Aorta (tissue), 5 donors: ENCODE measurements at places on chromosomes 12 and 14. TPM values are rescaled to one million over a fixed set of nuclear protein-coding genes. Genes with fewer than 3 reads are reported as not detected.

Gene GZMB
- 2.6 TPM for polyA plus RNA-seq

Gene NCAPD2
- 13.2 TPM for polyA plus RNA-seq

Gene DDX51
- 32.4 TPM for polyA plus RNA-seq

Gene C12orf42
- not detected for polyA plus RNA-seq

Gene PLCZ1
- polyA plus RNA-seq, result not detected

Gene SCN8A
- under 0.01 TPM for polyA plus RNA-seq

Gene KRT72
- not detected for polyA plus RNA-seq

Gene RNASE3
- not detected for polyA plus RNA-seq

Gene C14orf180
- polyA plus RNA-seq, result not detected

Gene SLC7A7
- 15.4 TPM for polyA plus RNA-seq

Gene MYF5
- not detected for polyA plus RNA-seq

GRCh38 chr12:47097276-47097896, 17.6 kb upstream of the AMIGO2 start:
- H3K36me3 ChIP-seq, result no peaks in the 10 kb centered on the region
- H3K27ac ChIP-seq, result peak overlapping the region; percentile 53
- no peak for DNase-seq
- no peak overlapping the region for H3K4me3 ChIP-seq

DNA sequence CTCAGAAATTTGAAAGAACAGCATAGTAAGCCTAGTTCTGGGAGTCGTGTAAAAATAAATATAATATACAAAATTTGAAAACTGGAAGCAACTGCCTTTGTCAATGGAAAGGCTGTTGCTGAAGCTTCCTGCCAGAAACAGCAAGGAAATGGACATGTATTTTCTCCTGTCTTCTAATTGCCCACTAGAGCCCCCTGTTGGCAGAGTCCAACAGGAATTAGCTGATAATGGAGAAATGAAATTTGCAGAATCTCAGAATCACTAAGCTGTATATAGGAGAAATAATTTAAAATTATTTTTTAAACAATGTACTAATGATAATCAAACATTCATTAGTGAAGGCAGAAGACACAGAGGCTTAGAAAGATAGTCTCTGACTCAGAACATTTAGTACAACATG, 414.8 kb downstream of the SLC6A15 start:
- no peaks in the 10 kb centered on the region for H3K4me1 ChIP-seq
- no peak for DNase-seq
- no peaks in the 10 kb centered on the region for H3K36me3 ChIP-seq
- no peak overlapping the region for H3K4me3 ChIP-seq

- H3K27me3 ChIP-seq, result no peaks in the 10 kb centered on the region
- no peak for DNase-seq
- H3K4me3 ChIP-seq, result no peak overlapping the region
- no peaks in the 10 kb centered on the region for H3K36me3 ChIP-seq
These were observed 6.9 kb downstream of the GALNT4 start for GRCh38 chr12:89517720-89518119.

DNA sequence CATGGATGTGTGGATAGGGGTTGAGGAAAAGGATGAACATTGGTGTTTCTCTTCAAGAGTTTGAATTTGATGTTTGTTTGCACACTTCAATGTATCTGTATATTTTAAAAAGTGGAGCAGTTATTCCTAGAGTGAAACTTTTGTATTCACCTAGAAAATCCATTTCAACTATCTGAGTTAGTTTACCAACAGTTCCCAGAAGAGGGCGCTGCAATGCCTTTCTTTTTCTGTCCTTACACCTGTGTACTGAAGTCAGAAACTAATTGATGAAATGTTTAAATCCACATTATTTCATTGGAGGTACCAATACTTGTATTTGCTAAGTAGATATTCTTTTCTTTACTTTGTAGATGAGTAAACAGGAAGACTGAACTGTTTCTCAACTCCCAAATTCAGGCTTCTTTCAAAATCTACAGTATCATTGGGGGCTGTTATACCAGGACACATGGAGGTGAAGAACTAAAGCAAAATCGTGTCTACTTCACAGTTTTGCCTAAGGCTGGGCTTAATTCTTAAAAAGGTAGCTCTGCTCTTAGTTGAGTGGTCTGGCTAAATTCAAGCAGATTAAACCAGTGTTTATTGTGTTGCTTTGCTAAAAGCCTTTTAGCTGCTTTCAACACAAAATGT, 26.6 kb upstream of the KLRB1 start:
- no peak for DNase-seq
- H3K4me1 ChIP-seq, result no peaks in the 10 kb centered on the region
- H3K4me3 ChIP-seq, result no peak overlapping the region
- H3K27ac ChIP-seq, result no peak overlapping the region

DNA sequence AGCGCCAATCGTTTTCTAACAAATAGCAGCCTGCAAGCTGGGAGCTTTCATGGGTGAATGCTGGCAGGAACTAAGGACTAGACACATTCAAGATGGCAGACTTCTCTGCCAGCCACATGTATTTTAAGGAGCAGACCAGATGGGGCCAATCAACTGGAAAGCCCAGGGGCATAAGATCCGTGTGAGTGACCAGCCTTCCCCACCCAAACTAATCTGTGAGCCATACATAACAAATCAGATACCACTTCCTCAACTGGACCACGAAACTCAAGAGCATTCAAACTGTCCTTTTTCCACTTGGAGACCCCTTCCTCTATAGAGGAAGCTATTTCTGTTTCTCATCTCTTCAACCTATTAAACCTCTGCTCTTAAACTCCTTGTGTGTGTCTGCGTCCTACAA, 9.7 kb downstream of the TCL1B start:
- no peak for DNase-seq
- no peak overlapping the region for H3K4me3 ChIP-seq
- no peak overlapping the region for H3K27ac ChIP-seq
- no peaks in the 10 kb centered on the region for H3K27me3 ChIP-seq
- H3K36me3 ChIP-seq, result no peaks in the 10 kb centered on the region
- H3K4me1 ChIP-seq, result no peaks in the 10 kb centered on the region

- H3K4me3 ChIP-seq, result no peak overlapping the region
- no peak for DNase-seq
- no peak overlapping the region for H3K27ac ChIP-seq
- no peaks in the 10 kb centered on the region for H3K27me3 ChIP-seq
These were observed 249.7 kb downstream of the FOXG1 start for GRCh38 chr14:29016050-29016900.

GRCh38 chr12:71636704-71637115, 26.9 kb downstream of the ZFC3H1 start:
- peaks cover 2% of the 10 kb centered on the region for H3K36me3 ChIP-seq
- H3K27me3 ChIP-seq, result no peaks in the 10 kb centered on the region
- H3K4me1 ChIP-seq, result no peaks in the 10 kb centered on the region

GRCh38 chr12:104555648-104556047, 98.9 kb downstream of the CHST11 start:
- no peak overlapping the region for H3K4me3 ChIP-seq
- no peaks in the 10 kb centered on the region for H3K27me3 ChIP-seq
- H3K36me3 ChIP-seq, result no peaks in the 10 kb centered on the region

- H3K27me3 ChIP-seq, result no peaks in the 10 kb centered on the region
- no peak for DNase-seq
- no peak overlapping the region for H3K27ac ChIP-seq
- H3K4me1 ChIP-seq, result no peaks in the 10 kb centered on the region
- no peaks in the 10 kb centered on the region for H3K36me3 ChIP-seq
These were observed 24.9 kb downstream of the CRACR2A start for GRCh38 chr12:3727877-3728632.

- no peak for DNase-seq
- H3K27me3 ChIP-seq, result no peaks in the 10 kb centered on the region
- H3K4me3 ChIP-seq, result no peak overlapping the region
- H3K27ac ChIP-seq, result no peak overlapping the region
- H3K4me1 ChIP-seq, result peaks cover 1% of the 10 kb centered on the region
These were observed 161.8 kb downstream of the SRGAP1 start for GRCh38 chr12:64006211-64006825.

GRCh38 chr12:29795715-29796114, 12.0 kb upstream of the TMTC1 start:
- peaks cover 4% of the 10 kb centered on the region for H3K4me1 ChIP-seq
- DNase-seq, result no peak
- no peaks in the 10 kb centered on the region for H3K27me3 ChIP-seq
- H3K27ac ChIP-seq, result no peak overlapping the region
- no peak overlapping the region for H3K4me3 ChIP-seq
- H3K36me3 ChIP-seq, result no peaks in the 10 kb centered on the region

GRCh38 chr14:104494483-104494882, 85.1 kb upstream of the C14orf180 start:
- H3K4me1 ChIP-seq, result no peaks in the 10 kb centered on the region
- H3K4me3 ChIP-seq, result no peak overlapping the region
- no peaks in the 10 kb centered on the region for H3K36me3 ChIP-seq
- no peaks in the 10 kb centered on the region for H3K27me3 ChIP-seq

DNA sequence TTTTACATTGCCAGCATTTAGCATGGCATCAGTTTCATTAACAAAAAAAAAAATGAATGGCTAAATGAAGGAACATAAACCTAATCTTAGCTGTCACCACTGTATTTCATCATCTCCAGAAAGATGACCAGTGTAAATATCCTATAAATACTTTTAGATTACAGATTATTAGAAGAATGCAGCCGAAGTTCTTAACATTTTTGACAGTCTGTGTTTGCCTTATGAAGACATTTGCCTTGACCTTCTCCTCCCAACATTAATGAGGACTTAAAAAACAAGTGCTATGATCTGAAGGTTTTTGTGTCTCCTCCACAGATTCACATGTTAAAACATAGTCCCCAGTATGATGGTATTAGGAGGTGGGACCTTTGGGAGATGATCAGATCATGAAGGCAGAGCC, 253.0 kb downstream of the SNAPC1 start:
- no peak overlapping the region for H3K27ac ChIP-seq
- H3K36me3 ChIP-seq, result no peaks in the 10 kb centered on the region
- H3K4me3 ChIP-seq, result no peak overlapping the region

GRCh38 chr14:65296402-65296801, 116.1 kb upstream of the FUT8 start:
- no peaks in the 10 kb centered on the region for H3K4me1 ChIP-seq
- no peaks in the 10 kb centered on the region for H3K36me3 ChIP-seq
- DNase-seq, result no peak
- H3K27me3 ChIP-seq, result no peaks in the 10 kb centered on the region

DNA sequence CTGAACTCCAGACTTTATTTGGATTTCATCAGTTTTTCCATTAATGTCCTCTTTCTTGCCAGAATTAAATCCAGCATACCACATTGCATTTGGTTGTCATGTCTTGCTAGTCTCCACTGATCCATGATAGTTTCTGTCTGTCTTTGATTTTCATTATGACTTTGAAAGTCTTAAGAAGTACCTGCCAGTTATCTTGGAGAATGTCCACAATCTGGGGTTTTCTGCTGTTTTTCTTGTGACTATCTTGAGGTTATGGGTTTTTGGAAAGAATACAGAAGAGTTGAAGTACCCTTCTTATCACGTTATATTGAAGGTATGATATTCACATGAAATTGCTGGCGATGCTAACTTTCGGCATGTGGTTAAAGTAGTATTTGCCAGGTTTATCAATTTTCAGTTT, 282.3 kb upstream of the PRICKLE1 start:
- no peak overlapping the region for H3K4me3 ChIP-seq
- no peak overlapping the region for H3K27ac ChIP-seq
- H3K27me3 ChIP-seq, result no peaks in the 10 kb centered on the region
- H3K36me3 ChIP-seq, result no peaks in the 10 kb centered on the region
